Right ventricle myocardium superior (tissue), 1 donor: ENCODE measurements at places on chromosomes 11 and 22. TPM values are rescaled to one million over a fixed set of nuclear protein-coding genes. Genes with fewer than 3 reads are reported as not detected.
A peak's percentile ranks its signal among the peaks of the same experiment; 100 is the strongest.

DNA sequence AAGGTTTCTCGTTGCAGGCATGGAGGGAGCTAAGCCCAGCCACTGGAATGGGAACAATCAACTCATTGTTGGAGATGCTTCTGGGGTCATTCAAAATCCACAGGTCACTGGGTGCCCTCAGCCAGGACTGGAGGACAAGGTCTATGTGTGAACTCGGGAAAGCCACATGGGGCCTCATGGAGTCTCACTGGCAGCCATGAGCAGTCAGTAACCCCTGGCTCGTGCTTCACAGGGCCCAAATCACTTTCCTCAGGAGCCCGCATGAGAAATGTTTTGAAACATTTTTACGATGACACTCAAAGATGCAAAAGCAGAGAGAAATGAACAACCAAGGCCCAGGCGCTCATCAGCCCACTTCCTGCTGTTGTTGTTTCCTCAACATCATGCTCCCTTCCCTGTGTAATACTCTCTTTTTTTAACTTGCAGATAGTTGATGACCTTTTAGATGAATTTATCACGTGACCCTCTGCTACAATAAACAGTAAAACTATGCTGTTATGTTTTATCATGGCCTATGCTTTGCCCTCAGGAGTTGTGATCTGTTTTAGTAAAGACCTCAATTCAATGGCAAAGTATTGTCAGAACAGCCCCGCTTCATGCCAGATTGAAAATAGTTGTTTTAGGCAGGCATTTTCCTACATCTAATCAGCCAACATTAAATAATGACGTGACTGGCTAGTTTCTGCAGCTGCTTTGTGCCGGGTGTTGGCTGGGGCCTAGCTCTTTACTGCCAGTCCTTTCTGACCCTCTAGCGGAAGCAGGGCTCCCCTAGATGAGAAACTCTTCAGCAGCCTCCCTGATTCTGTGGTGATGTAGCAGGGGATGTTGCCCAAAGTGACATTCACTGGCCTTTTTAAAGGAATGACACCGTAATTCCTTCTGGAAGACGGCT, 39.7 kb downstream of the ADAMTS15 start:
- DNase-seq: no peak

DNA sequence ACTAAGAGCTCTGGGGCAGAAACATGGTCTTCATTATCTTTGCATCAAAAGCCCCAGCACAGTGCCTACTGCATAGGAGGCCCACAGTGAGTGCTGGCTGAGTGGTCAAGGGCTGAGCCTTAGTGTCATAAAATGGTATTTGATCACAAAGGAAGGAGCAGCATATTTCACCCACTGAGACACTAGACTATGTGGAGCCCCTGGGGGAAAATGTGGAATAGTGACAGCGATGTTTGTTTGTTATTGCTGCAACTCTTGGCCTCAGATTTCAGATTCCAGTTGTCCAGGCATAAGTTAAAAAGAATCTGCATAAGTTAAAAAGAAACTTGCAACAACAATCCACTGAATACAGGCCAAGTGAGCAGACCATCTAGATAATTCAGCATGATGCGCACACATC, 7.0 kb downstream of the KIRREL3 start:
- DNase-seq: no peak

- DNase-seq: no peak
Observed at GRCh38 chr11:102510439-102511135, 20.0 kb downstream of the MMP7 start.

DNA sequence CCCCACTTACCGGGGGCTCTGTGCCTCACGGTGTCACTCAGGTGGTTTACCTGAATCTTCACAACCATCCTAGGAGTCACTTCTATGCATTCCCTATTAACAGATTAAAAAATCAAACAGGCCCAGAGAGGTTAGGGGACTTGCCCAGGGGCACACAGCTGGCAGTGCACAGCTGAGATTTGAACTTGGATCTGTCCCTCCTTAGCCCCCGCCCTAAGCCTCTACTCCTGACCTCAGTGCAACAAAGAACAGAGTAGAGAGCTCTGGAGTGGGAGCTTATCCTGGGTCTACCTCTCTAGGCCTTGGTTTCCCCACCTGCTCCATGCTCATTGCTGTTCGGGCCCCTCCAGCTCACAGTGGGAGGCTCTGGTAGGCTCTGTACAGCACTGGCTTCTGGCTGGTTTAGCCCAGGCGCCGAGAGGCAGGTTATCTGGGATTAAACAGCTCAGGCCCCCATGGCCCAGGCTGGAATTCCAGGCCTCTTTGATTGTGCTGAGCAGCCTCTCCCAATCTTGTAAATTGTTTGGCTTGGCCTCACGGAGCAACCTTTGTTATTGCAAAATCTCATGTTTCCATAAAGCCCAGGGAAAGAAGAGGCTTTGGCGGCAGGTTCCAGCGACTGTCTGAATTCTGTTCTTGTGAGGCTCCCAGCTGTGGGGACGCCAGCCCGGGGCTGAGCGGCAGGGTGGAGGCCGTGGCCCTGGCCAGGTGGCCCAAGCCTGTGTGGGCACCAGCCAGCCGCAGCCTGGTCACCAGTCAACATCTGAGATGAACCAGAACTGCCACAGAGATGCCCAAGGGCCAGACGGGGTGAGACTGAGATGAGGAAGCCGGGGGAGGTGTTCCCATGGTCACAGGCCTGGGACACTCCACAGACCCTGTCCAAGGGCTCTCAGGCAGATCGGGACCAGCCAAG, 28.9 kb upstream of the SHISAL1 start:
- no peak for DNase-seq

DNA sequence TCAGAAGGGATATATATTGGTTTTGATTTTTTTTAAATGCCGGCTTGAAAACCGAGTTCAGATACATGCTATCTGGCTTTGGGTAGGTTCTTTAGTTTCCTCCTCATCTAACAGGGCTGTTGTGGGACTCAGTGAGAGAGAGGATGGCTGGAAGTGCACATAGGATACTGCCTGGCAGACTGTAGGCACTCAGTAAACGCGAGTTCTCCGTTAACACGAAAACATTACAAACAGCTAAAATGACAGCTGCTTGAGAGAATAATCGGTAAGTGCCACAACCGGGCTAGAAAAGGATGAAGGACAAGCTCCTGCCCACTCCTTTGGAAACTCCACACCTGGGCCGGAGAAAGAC, 369 bp downstream of the XRRA1 start:
- DNase-seq: no peak

DNA sequence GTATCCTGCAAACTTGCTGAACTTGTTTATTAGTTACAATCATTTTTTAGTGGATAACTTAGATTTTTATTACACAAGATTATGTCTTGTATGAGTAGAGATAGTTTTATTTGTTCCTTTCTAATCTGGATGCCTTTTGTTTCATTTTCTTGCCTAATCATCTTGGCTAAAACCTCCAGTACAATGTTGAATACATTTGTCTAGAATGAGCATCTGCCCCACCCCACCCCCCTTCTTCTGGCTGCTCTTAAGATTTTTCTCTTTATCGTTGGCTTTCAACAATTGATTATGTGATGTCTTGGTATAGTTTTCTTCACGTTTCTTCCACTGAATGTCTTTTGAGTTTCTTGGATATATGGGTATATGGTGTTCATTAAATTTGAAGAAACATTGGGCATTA, 37.3 kb upstream of the TUB start:
- no peak for DNase-seq

- peak; percentile 59 for DNase-seq
Observed at GRCh38 chr22:20509344-20510047, 2.1 kb downstream of the MED15 start.

DNA sequence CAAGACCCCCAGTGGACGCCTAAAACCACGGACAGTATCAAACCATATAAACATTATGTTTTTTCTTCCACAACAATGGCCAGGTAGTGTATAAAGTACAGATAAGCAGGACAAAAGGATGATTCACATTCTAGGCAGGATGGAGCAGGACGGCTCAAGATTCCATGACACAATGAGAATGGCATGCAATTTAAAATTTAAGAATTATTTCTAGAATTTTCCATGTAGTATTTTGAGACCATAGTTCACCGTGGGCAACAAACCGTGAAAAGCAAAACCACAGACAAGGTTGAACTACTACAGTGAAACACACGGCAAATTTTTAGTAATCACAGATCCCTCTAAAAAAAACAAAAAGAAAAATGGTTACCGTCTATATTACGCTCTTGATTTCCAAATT, 7.5 kb downstream of the NARS2 start:
- DNase-seq: no peak

DNA sequence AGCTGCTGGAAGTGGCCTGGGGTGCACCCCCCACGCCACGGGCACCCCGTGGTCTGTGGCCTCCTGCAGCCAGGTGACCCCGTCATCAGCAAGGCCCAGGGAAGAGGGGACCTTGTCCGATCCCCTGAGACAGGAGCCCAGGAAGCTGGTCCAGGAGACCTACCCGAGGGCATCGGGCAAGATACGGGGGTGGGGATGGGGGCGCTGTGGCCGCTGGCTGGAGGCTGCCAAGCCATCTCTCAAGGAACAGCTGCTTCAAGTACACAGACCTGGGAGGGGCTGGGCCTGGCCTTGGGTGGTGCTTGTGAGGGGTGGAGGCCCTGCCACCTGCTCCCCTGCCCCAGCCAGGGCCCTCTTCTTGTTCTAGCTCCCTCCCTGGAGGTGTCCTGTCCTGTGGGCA, 1272.1 kb downstream of the BRD1 start:
- DNase-seq: no peak

DNA sequence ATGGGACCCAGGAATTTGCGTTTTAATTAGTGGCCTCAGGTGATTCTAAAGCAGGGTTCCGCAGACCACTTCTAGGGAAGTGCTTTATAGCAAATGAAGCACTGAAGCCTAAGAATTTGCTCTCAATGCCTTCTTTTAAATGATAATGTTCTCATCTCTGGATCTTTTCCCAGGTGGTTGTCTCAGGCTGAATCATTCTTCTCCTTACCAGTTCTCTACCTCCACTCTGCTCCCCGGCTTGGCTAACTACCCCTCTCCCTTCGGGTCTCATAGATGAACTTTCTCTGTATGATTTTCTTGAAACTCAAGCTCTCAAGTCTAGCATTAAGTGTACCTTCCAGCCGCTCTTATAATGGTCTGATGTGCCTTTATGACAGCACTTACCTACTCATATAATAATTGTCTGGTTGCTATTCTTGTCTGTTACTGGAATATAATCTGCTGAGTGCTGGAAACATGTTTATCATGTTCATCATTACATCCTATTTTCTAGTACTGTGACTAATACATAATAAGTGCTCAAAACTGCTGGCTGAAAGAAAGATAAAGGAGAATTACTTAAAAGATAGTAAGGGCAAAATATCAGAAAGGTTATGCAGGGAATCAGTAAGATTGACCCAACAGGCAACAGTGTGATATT, 195.9 kb upstream of the SESN3 start:
- DNase-seq: no peak

DNA sequence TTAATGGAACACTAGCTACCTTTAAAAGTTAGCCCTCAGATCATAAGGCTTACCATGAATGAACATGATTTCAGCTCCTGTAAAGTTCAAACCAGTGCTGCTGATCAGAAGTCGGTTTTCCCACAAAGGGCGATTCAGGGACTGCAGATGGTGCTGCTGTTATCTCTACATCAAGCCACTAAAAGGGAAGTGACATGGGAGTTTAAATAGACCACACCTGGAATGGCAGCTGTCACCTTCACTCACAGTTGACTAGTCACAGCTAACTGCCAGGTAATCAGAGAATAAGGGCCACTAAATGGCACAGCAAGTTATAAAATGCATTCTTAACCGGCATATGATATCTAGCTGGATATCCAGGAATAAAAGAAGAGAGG, 581.1 kb upstream of the ARHGAP42 start:
- no peak for DNase-seq

GRCh38 chr11:19087658-19088057, 27.1 kb upstream of the MRGPRX2 start:
- DNase-seq: no peak

- DNase-seq: no peak
Observed at GRCh38 chr11:87917111-87917510, 258.1 kb downstream of the RAB38 start.

- no peak for DNase-seq
Observed at GRCh38 chr11:80587906-80588305, 1147.1 kb upstream of the TENM4 start.

DNA sequence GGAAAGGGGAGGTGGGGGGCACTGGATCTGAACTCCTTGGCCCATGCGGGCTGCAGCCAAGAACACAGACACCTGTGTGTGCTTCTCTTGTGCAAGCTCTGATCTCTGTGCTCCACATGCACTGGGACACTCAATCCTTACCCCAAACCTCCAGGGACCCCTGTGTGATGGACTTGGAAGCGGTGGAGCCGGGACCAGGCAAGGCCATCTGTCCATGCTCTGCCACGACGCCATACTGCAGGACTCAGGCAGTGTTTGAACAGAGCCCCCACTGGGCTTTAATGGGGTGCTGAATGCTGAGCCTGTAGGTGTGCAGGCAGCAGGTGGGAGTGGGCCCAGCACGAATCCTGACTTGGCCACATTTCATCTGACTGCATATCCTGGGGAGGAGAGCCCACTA, 23.4 kb downstream of the PPM1F start:
- no peak for DNase-seq

GRCh38 chr11:126512251-126512650, 156.8 kb downstream of the ST3GAL4 start:
- no peak for DNase-seq

DNA sequence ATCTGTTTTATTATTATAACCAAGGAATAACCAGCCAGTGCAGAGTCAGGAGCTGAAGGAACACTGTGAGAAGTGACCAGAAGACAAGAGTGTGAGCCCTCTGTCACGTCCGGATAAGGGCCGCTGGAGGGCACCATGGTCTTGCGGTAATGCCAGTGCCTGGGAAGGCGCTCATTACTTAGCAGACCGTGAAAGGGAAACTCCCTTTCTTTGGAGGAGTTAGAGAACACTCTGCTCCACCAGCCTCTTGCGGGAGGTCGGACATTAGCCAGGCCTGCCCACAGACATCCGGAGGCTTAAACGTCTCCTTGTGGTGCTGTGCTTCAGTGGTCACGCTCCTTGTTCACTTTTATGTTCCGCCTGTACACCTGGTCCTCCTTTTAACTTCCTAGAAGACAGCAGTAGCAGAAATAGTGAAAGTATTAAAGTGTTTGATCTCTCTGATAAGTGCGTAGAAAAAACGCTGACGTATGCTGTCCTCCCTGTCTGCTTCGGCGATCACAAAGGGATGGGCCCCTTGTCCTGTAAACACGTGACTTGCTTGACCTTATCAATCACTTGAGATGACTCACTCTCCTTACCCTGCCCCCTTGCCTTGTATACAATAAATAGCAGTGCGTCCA, 120.6 kb upstream of the LMO1 start:
- DNase-seq: no peak

The PTGDR2 gene
- 3.0 TPM for total RNA-seq

The IFITM10 gene
- 1.1 TPM for total RNA-seq

The ZNF214 gene
- 1.9 TPM for total RNA-seq

The PATE2 gene
- not detected for total RNA-seq

The GP1BB gene
- not detected for total RNA-seq

The E2F8 gene
- 2.0 TPM for total RNA-seq

The MS4A7 gene
- total RNA-seq: 11.9 TPM

The PKP3 gene
- 0.86 TPM for total RNA-seq

The MMP13 gene
- total RNA-seq: not detected

The ANGPTL5 gene
- 1.9 TPM for total RNA-seq

The B4GALNT4 gene
- 0.94 TPM for total RNA-seq
